Stimulated activated CD4-positive, alpha-beta T cell treated with anti-CD3 and anti-CD28 coated beads, Interleukin-15, amount 100 ng/mL, for 1 hour (primary cell): ENCODE measurements at places on chromosomes 3 and 15.

DNA sequence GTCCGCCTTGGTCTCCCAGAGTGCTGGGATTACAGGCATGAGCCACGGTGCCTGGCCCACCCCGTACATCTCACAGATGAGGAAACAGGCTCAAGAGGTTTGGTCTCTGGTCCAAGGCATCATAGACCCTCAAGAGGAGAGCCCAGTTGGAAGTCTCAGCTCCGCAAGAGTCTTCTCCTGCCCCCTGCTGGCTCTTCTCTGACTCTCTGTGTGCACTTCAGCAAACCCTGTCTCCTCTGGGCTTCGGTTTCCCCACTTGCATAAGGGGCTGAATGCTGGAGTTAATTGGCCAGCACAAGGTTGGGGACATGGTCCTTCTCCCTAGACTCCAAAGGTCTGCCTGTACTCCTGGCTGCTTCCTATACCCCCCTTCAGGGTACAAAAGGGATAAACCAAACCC is 3.9 kb downstream of the MST1R start:
- no peak for DNase-seq

DNA sequence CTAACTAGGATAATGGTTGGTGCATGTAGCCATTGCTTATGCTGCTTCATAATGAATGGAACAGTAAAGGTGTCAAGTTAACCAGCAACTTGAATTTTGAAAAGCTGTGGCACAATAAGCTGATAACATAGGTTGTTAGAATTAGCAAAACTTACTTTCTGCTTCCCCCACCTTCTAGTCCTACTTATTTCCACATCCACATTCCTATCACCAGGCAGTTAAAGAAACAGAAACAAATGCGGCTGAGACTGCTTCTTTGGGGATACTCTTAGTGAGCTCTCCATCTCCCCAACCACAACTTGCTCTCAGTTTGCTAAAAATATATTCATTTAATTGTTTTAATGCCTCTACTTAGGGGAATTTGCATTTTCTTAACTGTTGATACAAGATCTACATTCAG is 215.1 kb downstream of the TIGIT start:
- DNase-seq: no peak

- DNase-seq: no peak
Measured at GRCh38 chr15:71011503-71012155, 103.6 kb upstream of the THSD4 start.

DNA sequence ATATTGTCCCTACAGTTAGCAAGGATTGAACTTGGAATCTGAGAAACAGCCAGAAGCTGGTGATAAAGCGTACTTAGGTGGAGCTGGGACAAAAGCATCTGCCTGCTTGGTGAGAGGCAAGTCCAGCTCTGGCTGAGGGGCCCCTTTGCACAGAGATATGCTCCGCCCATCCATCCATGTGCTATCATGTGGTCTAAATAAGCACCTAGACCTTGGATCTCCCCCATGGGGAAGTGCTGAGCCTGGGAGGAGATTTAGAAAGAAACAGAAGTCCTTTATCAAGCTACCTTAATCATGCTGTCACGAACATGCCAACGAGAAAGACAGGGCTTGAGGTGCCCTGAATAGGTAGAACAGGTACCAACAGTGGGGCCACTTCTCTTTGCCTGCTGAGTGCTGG is 369.5 kb downstream of the FOXP1 start:
- no peak for DNase-seq

DNA sequence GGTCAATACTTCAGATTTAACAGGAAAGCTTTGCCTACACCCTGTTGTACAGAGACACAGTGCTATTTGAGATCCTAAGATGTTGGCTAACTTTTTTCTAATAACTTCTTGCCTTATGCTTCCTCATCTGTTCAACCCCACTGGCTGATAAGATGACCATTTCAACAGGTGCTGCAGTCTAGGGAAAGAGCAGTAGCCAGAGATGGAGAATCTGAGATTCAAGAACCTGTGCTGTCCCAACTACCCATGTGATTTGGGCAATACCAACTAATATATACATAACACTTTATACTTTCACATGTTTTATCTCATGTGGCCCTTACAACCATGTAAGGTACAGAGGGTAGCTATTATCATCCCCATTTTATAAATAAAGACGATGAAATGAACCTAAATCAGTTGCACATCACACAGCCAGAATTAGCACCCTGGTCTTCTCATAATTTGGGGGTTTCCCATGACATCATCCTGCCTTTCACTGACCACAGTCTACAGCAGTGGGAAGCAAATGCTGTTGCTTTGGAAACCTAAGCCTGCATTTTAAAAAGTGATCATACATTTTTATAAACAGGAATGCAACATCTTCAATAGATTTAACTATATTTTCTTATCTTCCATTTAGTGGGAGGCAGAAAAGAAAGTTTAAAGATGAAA is 9.7 kb downstream of the TTC23 start:
- no peak for DNase-seq

GRCh38 chr3:55826731-55827496 is 339.8 kb upstream of the WNT5A start:
- DNase-seq: no peak

- DNase-seq: no peak
Measured at GRCh38 chr3:153591561-153592245, 429.7 kb downstream of the RAP2B start.

DNA sequence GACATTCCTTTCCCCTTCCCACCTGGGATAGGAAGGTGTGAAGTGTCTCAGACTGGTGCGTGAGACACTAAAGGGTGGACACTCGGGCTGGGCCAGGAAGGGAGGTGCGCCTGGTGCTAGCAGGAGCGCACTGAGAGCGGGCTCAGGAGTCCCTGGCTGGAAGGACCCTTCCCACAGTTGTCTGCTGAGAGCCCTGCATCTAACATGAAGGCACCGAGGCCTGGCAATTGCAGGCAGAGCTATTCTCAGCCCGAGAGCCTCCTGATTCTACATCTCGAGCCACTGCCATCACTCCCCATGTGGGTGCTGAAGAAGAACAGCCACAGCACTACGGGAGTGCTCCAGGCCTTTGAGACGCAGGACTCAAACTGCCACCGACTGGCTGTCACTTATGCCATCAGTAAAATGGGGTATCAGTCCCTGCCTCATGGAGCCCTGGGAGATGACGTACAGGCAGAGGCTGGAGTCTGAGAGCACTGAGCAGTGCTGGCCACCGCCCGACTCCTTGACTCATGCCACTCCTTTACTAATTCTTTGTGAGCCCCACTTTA is 159.4 kb downstream of the KLF13 start:
- DNase-seq: no peak

GRCh38 chr15:71806452-71806931 is 3.9 kb upstream of the NR2E3 start:
- DNase-seq: no peak

DNA sequence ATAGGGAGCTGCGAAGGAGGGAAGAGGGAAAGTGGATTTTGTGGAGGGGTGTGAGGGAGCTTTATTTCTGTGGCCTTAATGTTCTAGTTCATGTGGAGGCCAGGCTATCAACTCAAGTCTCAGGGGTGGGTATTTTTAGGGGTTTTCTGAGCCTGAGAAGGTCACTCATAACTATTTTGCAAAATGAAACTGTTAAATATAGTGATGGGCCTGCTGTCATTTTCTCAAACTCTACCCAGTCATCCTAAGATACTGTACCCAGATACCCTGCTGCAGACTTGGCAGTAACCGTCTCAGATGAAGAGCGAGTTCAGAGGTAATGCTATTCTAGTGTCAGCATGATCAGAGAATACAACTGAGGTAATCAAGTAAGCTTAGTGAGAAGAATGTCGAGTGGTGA is 545.0 kb upstream of the TBL1XR1 start:
- DNase-seq: no peak

DNA sequence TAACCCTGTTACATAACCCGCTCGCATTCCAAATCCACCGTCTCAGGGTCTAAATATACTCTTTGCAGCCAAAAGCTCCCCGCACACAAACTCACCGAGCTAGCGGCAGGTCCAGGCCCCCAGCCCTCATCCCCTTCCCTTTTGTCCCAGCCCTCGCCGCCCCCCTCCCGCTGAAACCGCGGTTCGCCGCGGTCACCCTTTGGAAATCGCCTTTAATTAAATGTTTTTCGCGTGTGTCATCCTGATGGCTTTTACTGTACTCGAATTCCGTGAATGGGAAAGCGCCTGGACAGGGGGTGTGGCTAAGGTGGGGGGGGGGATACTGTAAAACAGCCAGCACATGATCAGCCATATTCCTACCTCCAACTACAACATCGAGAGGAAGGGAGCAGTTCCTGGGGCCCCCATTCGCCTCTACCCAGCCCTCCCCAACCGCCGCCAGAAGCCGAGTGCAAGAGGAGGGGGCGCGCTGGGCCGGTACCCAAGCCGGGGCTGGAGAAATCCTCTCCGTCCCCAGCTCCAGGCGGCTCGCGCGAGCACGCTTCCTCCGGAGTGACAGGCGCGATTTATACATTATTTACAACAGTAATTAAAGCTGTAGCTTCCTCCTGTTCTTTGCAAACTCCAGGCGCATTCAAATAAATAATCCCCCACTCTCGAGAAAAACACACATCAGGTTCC is 1.7 kb downstream of the RORA start:
- no peak for DNase-seq

GRCh38 chr15:56250626-56251025 is 6.9 kb upstream of the RFX7 start:
- no peak for DNase-seq
